ENCODE measurements at places on chromosomes 4 and X. TPM values are rescaled to one million over a fixed set of nuclear protein-coding genes. Genes with fewer than 3 reads are reported as not detected.

GRCh38 chrX:48071064-48071985 is at the start of gene ZNF630:
Gene ZNF630 (minus strand): TSS chrX:48071640. CDS start chrX:48066886, 4,754 bp downstream.
- DNase-seq, result peak; percentile 78

MAGEA2B gene
- 45.1 TPM for total RNA-seq

DNA sequence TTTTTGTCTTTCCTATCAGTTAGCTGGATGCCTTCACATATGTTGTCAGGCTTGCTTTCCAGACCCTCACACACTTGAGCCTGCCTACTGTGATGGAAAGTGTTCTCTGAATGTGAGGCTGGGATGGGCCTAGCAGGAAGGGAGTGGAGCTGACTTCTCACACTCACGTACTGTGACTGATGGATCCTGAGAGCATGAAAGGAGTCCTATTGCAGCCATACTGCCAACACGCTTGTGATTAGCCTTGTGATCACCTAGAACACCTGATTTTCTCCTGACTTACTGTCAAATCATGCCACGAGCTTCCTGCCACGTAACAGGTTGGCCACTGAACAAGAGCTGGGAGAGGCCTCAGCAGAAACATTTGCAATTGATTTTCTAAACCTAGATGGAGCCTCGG is 49.9 kb downstream of the ACOX3 start:
- no peak for DNase-seq

GRCh38 chrX:40318801-40319200 is 221.0 kb upstream of the BCOR start:
- no peak for DNase-seq

DNA sequence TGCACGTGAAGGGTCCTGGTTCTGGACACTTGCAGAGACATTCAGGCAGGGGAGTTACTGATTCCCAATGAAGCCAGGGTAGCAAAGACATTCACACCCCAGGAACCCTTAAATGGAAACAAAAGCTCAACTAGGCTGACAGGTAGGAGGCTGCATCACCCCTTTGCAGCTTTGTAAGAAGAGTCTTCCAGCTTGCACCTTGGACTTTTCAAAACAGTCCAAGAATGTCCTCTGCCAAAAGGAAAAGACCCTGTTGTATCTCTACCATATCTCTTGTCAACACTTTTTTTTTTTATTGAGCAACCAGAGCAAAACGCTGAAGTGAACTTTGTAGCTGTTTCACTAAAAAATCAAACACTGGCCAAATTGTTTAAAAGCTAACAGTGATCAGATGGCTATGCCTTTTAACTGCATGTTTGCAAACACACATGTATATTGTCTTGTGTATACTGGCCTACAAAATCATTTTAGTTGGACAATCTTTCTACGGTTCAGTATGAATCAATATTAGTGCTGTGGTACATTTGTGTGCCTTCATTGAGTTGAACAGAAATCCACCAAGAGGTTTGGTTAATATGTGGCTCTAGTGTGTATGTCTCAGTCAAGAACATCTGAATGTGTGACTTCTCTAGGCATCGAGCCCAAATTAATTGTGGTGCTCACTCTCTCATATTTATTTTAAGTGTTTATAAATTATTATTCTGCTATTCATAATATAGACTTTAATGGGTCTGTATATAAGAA is 18.5 kb upstream of the WWC2 start:
- DNase-seq, result no peak

GRCh38 chr4:83010111-83010521 is 507 bp downstream of the LIN54 start:
- DNase-seq, result peak; percentile 2

GRCh38 chr4:125550769-125551168 is 236.0 kb downstream of the FAT4 start:
- no peak for DNase-seq

- no peak for DNase-seq
Observed at GRCh38 chrX:150119323-150119722, 181.0 kb upstream of the EOLA2 start.

GRCh38 chr4:151990201-151990600 is 229.4 kb upstream of the GATB start:
- DNase-seq, result peak; percentile 73

- DNase-seq, result no peak
Observed at GRCh38 chrX:80766916-80767315, 42.8 kb downstream of the BRWD3 start.

ANTXR2 gene
- total RNA-seq, result 6.6 TPM

- DNase-seq, result no peak
Observed at GRCh38 chr4:168152837-168153500, 60.6 kb downstream of the ANXA10 start.

GRCh38 chr4:79147251-79147650 is 178.6 kb downstream of the NAA11 start:
- DNase-seq, result no peak

DNA sequence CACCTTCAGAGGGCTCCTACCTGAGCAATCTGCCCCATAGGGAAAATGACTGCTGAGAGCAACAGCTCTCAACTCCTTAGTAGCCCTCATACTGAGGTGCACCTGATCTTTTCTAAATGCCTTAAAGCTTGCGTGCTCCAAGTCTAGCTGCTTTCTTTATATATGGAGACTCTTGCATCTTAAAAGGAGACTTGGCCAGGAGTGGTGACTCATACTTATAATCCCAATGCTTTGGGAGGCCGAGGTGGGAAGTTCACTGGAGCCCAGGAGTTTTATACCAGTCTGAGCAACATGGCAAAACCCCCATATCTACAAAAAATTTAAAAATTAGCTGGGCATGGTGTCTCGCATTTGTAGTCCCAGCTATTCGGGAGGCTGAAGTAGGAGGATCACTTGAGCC is 78.1 kb upstream of the TRIM2 start:
- no peak for DNase-seq

DNA sequence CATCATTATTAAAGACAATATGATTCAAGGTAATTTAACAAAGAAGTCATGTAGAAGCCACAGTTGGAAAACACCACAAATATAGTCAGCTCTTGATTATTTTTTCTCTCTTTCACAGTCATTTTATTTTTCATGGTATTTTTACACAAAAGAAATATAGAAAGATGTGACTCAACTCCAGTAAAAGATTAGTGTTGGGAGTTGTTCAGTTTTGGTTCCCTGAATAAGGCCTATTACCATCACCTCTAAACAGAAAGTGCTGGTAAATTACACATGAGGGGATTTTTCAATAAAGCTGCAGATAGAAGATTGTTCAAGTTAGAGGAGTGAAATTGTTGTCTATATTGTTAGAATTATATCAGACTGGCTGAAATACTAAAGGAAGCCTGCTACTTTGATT is 107.0 kb downstream of the DDIT4L start:
- DNase-seq, result no peak

DNA sequence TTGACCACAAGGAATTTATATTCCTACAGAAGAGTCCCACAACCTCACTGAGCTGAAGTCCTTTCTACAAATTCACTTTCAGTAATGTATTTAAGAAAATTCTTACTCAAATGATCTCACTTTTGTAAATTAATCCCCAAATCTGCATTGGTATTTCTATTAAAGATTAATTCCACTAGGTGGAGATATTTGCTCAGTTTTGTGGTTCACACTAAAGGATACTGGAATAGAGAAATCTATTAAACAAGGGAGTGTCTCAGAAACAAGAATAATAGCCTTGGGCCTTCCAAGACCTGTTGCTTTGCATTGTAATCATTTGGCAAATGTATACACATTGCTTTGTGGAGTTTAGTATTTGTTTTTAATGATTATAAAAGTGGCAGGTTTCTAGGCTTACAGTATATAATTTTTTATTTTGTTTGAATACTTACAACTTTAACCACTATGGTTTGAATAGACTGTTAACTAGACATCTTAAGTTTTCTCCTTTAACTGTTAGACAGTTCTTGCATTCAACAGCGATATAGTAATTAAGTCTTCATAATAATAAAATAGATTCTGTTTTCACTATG is 25.9 kb downstream of the CFAP299 start:
- DNase-seq, result no peak

DNA sequence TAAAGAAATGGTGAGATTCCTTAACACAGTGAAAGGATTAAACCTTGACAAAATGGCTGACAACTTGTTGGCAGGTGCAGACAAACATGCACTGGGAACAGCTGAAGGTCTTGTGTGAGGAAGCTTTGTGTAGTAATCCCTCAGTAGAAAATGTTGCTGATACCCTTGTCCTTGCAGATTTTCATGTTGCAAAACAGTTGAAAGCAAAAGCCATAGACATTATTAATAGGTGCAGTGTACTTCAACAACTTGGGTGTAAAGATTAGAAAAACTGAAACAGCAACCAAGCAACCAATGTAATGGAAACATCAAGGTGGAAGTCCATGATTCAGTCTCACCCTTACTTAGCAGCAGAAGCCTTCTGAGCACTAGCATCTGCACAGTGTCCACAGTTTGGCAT is 29.8 kb downstream of the UGT2B7 start:
- DNase-seq, result no peak

DCHS2 gene
- 0.15 TPM for total RNA-seq

Measured in Daoy (cell line).